Osteoblast (primary cell): ENCODE measurements at places on chromosomes 3 and 15. TPM values are rescaled to one million over a fixed set of nuclear protein-coding genes. Genes with fewer than 3 reads are reported as not detected.
A peak's percentile ranks its signal among the peaks of the same experiment; 100 is the strongest.

Gene SLC7A14
- total RNA-seq = 0.29 and 0.36 TPM in 2 replicates

Gene B3GALNT1
- 25.0 and 29.2 TPM in 2 replicates for total RNA-seq

Gene LINGO1
- under 0.01 and 1.1 TPM in 2 replicates for total RNA-seq

Gene SLC22A13
- total RNA-seq = 0.29 and 0.36 TPM in 2 replicates

Gene PEX5L
- total RNA-seq = 0.59 and 1.4 TPM in 2 replicates

Gene PRRT3
- 3.5 and 4.3 TPM in 2 replicates for total RNA-seq

Gene GRIP2
- under 0.01 and 1.4 TPM in 2 replicates for total RNA-seq

Gene RTP4
- 2.7 and 4.0 TPM in 2 replicates for total RNA-seq

DNA sequence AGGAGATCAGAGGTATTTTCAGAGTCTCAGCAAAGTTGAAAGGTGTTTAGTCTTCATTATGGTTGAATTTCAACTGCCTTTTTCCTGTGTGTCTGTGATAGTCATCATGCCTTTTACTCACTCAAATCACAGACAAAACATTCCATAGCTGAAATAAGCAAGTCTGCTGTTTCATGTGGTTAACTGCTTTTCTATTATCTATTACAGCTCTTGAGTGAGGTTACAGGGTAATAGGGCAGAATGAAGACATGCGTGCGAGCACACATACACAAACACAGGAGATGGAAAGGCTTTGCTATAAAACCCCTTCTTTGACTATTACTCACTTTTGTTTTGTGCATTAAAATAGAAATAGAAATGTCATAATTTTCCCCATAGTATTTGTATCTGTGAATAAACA is 192.6 kb upstream of the RARB start:
- DNase-seq = no peak
- H3K36me3 ChIP-seq = no peaks in the 10 kb centered on the region
- H3K4me1 ChIP-seq = no peaks in the 10 kb centered on the region
- no peak overlapping the region for H3K4me3 ChIP-seq
- no peak overlapping the region for H3K27ac ChIP-seq

DNA sequence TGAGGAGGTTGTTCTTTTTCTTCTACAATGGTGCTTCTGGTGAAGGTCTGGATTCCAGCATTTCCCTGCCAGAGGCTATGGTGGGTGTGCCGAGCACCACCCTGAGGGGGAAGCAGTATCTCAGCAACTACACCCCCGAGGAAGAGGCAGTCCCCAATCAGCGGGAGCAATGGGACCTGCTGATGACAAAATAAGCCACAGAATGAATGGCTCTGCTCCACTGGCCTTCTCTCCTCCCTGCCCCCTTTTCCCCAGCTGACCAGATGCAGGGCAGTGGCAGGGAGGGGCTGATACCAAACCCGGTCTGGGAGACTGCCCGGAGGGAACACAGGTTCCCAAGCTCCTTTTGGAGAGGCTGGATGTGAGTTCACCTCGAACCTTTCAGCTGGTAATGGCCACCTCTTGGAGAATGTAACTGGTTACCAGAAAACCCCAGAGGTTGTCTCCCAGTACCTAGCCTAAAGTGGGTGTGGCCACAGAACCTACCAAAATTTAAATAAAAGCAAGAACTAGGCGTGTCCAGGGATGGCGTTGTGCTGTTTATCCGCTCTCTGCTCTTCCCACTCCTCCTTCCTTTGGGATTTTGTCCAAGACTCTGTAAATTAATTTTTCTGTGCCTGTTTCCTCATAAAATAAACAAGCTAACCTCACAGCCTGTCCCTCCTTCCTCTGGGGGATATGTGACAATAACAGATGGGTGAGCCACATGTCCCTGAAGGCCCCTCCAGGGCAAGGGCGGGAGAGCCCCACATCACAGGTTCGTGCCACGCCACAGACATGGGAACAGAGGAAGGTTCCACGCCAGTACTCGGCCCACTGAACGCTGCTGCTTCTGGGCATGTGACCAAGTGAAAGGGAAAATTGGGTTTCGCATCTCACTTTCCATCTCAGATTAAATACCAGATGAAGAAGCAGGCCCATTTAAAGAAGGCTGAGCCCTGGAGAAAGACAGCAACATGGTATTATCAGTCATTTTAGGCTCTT is 35.1 kb upstream of the SPTBN5 start:
- peaks cover 41% of the 10 kb centered on the region for H3K4me1 ChIP-seq
- peak overlapping the region; percentile 81 for H3K27ac ChIP-seq
- DNase-seq = peak; percentile 76
- H3K4me3 ChIP-seq = no peak overlapping the region
- H3K27me3 ChIP-seq = no peaks in the 10 kb centered on the region

DNA sequence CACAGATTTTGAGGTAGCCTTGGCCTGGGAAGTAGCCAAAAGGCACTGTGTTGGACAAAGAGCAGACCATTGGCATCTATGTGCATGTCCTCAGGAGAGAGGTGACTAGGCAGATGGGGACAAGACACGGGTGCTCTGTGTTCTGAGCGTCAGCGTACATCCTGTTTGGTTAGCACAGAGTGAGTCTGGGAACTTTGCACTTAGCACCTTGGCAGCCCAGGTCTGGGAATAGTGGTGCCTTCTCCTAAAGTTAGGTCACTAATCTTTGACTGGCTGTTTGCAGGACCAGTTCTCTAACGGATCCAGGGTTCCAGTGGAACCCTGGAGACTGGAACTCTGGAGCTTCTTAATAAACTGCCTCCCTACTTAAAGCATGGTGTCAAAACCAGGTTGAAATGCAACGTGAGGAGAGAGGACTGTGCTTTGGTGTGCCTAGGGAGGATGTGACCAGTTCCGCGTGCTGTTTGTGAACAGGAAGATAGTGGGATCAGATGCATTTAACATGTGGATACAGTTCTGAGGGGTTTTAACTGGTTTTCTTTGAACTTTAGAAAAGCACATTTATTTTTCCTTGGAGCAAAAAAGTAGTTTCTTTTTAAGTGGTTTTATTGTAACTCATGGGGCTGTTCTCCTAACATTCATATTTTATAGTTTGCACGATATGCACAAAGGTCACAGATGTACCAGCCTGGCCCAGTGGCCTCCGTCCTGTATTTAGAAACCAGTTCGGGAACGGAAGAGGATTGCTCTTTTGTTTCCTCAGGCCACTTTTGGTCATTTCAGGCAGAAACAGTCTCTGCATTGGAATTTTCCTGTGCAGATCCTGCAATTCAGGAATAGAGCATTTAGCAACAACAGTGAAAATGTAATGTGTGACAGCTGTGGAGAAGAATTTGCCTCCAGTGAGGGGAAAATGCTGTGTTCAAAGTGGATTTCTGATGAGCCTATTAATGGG is 48.8 kb downstream of the ABHD2 start:
- no peak overlapping the region for H3K4me3 ChIP-seq
- H3K27me3 ChIP-seq = no peaks in the 10 kb centered on the region
- H3K27ac ChIP-seq = peak overlapping the region; percentile 3
- H3K4me1 ChIP-seq = peaks cover 20% of the 10 kb centered on the region
- DNase-seq = no peak
- peaks cover 18% of the 10 kb centered on the region for H3K36me3 ChIP-seq

DNA sequence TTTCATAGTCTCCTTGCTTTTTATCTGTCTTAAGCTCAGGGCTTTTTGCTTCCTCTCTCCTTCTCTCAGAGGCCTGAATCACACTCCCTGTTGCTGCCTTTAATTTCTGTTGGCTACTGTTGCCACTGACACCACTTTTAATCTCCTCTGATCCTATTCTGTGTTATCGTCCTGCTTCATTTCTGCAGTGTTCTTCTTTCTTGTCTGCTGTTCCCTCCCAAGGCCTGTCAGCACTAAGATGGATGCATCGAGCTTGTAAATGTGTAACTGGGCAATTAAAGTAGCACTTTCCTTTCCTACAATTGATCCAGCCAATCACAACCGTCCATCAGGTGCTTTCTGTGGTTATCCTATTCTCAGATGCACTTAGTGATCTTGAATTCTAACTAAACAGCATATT is 71.3 kb upstream of the VEPH1 start:
- no peaks in the 10 kb centered on the region for H3K27me3 ChIP-seq
- H3K36me3 ChIP-seq = no peaks in the 10 kb centered on the region
- no peak for DNase-seq
- H3K4me3 ChIP-seq = no peak overlapping the region
- H3K27ac ChIP-seq = no peak overlapping the region

GRCh38 chr3:161042023-161042501 is 63.1 kb downstream of the B3GALNT1 start:
- H3K36me3 ChIP-seq = no peaks in the 10 kb centered on the region
- no peaks in the 10 kb centered on the region for H3K27me3 ChIP-seq
- H3K4me1 ChIP-seq = peaks cover 27% of the 10 kb centered on the region
- no peak overlapping the region for H3K4me3 ChIP-seq

DNA sequence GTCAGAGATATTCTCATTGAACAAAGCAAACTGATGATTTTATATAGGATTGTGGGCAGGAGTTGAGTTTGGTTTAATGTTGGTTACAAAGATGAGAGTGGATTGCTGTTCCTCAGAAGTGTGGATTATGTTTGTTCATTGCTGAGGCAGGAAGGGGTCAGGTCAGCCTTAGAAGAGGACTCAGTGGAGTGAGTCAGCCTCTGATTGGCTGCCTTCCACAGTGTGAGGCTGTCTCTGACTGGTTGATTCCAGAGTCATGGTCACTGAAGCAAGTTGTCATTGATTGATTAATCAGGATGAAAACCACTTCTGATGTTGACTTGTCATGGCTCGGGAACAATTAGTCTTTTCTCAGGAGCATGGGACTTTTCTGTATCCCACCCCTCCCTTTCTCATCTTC is 36.2 kb downstream of the KBTBD12 start:
- no peak overlapping the region for H3K27ac ChIP-seq
- no peaks in the 10 kb centered on the region for H3K4me1 ChIP-seq
- H3K27me3 ChIP-seq = peaks cover 13% of the 10 kb centered on the region
- no peaks in the 10 kb centered on the region for H3K36me3 ChIP-seq
- peak; percentile 68 for DNase-seq

DNA sequence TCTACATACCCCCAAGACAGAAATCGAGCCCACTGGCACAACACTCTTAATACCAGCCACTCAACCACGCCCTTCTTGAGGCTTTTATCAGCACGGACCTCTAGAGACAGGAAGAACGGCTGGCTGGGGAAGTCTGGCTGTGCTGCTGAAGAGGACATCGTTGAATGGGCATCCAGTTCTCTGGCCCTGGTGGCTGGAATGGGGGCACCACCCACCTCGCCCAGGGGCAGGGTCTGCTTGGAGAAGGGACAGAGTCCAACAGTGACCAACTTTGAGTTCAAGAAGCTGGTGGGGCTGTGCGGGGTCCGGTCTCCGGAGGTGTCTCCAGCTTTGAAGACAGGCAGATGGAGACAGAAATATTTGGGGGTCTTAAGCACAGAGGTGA is 77.5 kb downstream of the ATP10A start:
- peak overlapping the region; percentile 98 for H3K27ac ChIP-seq
- peaks cover 5% of the 10 kb centered on the region for H3K36me3 ChIP-seq
- H3K4me1 ChIP-seq = peaks cover 67% of the 10 kb centered on the region
- no peaks in the 10 kb centered on the region for H3K27me3 ChIP-seq
- H3K4me3 ChIP-seq = no peak overlapping the region
